Inflammatory macrophage treated with lipopolysaccharide for 1 hour (primary cell): ENCODE measurements at places on chromosomes 5 and 9.

GRCh38 chr9:7823651-7824050 lies 24.1 kb upstream of the DMAC1 start:
- no peak for DNase-seq

DNA sequence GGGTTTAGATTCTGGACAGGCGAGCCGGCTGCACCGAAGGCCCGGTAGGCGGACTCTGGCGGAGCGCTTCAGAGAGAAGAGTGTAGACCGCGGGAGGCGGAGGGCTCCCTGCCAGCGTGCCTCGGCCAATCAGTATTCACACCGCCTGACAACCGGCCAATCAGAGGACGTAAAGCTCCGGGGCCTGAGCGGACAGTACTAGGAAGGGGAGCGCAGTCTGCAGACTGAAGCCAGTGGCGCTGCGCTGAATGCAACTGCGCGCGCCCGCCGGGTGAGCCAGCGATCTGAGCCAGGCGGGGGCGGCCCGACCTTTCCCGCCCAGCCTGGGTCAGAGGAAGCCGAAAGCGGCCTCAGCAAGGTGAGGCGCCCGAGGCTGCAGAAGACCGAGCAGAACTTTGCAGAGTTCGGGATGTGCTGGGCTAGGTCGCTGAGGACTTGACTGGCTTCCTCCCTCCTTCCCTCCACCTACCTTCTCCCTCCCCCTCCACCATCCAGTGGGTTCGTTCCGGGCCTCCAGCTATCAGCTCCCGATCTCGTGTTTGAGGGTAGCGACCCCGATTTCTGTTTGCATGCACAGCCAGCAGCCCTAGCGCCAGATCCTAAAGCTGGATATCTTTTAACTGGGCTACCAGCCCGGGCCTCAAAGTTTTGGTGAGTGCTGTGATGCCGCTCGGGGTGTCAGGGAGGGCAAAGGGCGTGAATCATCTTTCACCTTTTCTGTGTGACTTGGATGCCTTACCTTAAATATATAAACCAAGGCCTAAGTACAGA lies at the start of gene DMRT2:
Gene DMRT2 (plus strand): TSS at position 233 of the 771 bp plus-strand sequence. CDS start 1,257 bp downstream, outside the sequence.
- peak; percentile 27 for DNase-seq

DNA sequence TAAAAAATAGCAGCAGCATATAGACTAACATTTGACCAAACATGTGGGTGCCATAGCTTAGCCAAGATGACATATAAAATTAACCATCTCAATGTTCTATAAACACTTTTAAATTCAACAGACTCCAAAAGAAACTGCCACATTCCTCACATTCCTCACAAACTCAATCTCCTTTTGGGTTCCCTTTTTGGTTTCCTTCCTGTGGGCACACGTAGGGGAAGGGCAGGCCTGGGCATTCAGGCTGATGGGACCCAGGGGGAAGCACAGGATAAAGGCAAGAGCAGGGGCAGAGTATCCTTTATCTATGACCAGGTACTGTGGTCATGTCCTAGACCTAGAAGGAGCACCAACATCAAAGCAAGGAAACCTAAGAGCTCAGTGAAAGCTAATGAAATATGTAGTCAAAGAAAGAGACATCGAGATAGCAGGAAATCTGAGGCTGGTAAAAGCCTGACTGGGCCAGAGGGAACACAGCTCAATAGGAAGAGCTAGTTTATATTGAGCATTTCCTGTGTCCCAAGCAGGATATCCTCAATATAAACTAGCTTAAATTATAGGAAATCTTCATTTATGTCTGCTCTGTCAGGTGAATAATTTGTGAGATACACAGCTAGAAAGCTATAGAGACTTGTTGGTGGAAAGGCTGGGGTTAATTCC lies 13.6 kb upstream of the ERAP1 start:
- DNase-seq = no peak

GRCh38 chr5:142821733-142822487 lies 51.7 kb downstream of the ARHGAP26 start:
- peak; percentile 81 for DNase-seq

GRCh38 chr5:76199336-76200318 lies 116.4 kb downstream of the SV2C start:
- peak; percentile 34 for DNase-seq

- no peak for DNase-seq
Measured at GRCh38 chr5:149563466-149563865, 12.2 kb upstream of the CSNK1A1 start.

GRCh38 chr9:106478727-106479126 lies 384.2 kb upstream of the ZNF462 start:
- no peak for DNase-seq

DNA sequence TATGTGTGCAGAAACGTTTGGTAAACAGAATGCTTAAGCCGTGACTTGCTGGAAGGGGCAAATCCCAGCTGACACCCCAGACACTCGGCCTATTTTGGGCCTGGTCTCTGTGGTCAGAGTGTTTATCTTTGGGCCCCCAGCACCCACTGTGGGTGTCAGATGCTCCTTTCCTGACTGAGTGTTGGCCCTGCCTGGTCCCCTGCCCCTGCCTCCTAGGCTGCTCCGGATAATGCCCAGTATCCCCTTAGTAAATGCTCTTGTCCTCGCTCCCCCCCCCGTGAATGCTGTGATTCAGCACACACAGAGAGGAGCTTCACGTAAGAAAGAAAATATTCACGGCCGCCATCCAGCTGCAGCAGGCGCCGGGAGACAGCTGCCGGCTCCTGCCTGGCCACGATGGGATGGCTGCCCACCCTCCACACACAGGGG lies 11.3 kb upstream of the ANGPTL2 start:
- DNase-seq = no peak

GRCh38 chr5:133801955-133802751 lies 166.3 kb downstream of the C5orf15 start:
- DNase-seq = no peak

GRCh38 chr5:118115791-118116190 lies 872.6 kb downstream of the DTWD2 start:
- no peak for DNase-seq

- peak; percentile 35 for DNase-seq
Measured at GRCh38 chr5:7377761-7378160, 18.2 kb upstream of the ADCY2 start.

- no peak for DNase-seq
Measured at GRCh38 chr9:128999581-129000206, 28.4 kb downstream of the SH3GLB2 start.

- DNase-seq = peak; percentile 66
Measured at GRCh38 chr9:806285-807156, 35.0 kb upstream of the DMRT1 start.

GRCh38 chr5:141476132-141476911 lies 556 bp downstream of the PCDHGC3 start:
- DNase-seq = peak; percentile 18

DNA sequence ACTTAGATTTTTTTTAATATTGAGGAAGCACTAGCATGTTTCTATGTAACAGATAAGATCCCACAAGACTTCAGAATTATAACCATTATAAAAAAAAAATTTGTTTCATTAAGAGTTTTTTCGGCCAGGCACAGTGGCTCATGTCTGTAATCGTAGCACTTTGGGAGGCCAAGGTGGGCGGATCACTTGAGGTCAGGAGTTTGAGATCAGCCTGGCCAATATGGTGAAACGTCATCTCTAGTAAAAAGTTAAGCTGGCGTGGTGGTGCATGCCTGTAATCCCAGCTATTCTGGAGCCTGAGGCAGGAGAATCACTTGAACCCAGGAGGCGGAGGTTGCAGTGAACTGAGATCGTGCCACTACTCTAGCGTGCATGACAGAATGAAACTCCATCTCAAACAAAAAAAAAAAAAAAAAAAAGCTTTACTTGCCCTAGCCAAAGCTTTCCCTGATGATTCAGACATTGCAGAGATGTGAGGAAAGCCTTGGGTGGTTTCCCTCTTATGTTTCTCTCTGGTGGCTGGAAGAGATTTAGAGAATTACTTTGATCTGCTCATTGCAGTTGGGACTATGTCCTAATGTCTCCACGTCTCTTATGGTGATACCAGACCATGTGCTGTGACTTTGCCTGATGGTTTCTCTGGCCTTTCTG lies 65.4 kb downstream of the EGFLAM start:
- no peak for DNase-seq

DNA sequence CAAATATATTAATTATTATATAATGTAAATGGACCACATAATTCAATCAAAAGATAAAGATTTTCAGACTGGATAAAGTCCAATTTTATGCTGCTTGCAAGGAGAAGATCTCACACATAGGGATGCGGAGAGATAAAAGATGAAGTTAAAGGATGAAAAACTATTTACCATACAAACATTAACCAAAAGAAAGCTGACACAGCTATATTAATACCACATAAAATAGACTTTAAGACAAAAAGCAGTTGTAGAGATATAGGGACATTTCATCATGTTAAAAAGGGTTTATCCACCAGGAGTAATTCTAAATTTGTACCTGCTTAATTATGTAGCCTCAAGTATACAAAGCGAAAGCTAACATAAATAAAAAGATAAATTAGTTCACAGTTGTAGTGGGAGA lies 15.2 kb upstream of the NSG2 start:
- no peak for DNase-seq

GRCh38 chr5:36897616-36898015 lies 21.0 kb downstream of the NIPBL start:
- DNase-seq = no peak

- peak; percentile 45 for DNase-seq
Measured at GRCh38 chr9:126965541-126966428, 51.2 kb downstream of the RALGPS1 start.

- no peak for DNase-seq
Measured at GRCh38 chr5:127666043-127666716, 17.3 kb downstream of the CTXN3 start.

GRCh38 chr9:17487467-17487866 lies 91.4 kb upstream of the SH3GL2 start:
- DNase-seq = no peak

DNA sequence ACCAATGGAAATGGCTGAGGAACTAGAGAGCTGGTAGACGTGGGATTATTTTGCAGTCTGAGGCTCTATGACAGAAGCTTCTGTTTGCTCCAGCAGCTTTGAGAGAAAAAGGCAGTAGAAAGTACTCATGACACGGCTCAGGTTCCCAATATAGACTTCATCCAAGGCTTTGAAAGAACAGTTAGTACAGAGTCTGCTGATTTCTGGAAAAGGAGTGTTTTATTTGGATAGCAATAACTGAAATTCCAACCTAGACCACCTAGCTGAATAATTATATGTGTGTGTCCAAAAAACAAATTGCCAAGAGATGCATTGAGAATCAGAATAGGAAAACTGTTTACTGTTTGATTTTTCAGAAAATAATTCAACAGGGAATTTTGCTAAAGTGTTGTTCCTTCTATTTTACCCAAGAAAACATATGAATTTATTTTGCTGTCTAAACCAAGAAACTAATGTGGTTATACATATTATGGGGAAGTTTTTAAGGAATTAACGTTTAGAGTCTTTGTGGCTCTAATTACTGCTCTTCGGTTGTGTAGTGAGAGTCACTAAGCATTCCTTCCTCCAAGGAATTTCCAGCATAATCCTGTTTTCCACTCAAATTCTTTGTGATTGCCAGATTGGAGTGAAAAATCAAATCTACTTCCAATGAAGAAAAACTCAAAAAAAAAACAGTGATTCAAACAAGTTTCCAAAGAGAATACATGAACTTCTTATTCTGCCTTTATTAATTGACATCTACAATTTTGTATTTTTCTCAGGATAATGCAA lies 18.1 kb upstream of the MTX3 start:
- no peak for DNase-seq

GRCh38 chr5:74865804-74866595 lies at the start of gene FAM169A:
TSS of gene FAM169A (minus strand) at chr5:74866387. CDS start at chr5:74841676, 24,711 bp downstream.
- DNase-seq = peak; percentile 9

DNA sequence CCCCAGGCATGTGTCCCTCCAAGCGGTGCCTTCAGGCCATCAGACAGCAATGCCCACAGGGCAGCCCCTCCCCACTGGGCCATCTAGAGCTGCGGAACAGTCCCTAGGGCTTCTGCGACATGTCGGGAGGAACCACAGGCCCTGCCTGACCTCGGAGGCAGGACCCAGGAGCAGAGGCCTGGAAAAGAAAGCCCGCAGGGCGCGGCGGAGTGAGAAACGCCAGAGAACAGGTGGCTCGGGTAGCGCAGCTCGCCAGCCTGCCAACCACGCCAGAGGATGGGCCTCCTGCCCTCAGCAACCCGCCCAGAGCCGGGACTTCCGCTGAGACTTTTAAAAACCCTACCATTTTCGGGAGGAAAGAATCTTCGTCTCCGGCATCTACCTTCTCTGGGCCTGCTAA lies 715 bp downstream of the LCN8 start:
- no peak for DNase-seq

DNA sequence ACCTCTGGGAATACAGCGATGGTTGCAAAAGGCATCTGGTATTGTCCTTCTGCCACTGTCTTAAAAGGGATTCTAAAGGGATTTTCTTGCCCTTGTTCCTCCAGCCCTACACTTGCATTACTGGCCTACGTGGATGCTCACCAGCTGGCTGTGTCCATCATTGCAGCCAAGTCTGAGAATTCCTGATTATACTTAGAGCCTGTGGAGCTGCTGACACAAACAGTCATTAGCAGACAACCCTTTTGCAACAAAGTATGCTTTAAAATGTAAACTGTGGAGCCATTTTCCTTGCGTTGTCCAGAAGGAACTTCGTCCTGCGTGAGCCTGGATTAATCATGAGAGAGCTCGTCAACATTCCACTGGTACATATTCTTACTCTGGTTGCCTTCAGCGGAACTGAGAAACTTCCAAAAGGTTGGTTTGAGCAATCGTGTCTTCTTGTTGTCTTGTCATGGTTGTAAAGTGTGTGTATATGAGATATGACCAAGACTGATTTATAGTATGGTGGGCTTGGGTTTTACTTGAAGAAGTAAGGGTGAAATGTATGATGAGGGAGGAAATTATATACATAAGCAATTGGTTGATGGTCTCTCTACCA lies at the start of gene MUSK:
Gene MUSK (plus strand): TSS at position 222 of the 598 bp plus-strand sequence. CDS start 114 bp downstream, at position 336.
- no peak for DNase-seq

DNA sequence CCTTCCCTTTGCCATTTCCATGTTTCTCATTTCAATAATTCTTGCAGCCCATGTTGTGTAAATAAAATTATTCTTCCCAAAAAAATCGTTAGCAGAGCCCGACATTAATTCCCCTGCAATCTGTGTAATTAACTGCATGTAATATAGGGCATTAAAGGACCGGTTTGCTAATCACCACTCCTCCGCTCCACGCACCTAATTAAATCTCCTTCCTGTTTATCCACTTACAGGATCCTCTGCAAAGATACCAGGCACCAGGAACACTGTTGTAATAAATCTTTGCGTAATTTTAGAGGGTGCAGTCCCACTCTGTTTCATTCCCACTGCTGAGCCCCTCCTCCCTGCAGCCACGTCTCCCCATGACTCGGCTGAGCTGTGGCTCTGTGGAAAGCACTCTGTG lies 105.0 kb upstream of the PPP1R26 start:
- no peak for DNase-seq

DNA sequence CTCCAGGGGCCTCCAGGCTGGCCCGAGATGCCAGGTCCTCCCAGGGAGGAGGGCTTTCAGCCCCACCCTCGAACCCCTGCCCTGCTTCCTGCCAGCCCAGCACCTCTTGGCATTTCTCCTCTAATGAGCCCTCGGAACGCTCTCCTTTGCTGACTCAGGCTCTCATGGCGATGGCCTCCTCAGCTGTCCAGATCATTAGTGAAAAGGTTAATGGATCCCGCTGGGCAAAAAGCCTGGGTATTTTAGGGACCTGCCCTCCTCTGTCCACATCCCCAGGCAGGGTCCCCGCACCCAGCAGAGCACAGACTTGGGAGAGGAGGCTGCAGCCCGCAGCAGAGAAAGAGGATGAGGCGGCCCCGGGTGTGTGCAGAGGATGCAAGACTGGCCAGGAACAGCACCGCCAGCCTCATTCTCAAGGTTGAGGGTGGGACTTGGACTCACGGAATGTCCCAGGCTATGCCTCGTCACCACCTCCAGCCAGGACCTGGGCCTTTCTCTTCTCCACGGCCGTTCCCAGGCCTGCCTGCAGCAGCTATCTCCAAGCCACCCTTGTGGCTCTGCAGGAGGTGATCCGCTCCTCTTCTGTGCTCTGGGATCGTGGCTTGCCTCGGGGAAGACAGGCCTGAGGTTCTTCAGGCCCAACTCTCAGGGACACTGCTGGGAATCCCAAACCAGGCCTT lies 23.0 kb upstream of the ADAMTS2 start:
- no peak for DNase-seq
